ENCODE measurements at places on chromosomes 11 and 22.

DNA sequence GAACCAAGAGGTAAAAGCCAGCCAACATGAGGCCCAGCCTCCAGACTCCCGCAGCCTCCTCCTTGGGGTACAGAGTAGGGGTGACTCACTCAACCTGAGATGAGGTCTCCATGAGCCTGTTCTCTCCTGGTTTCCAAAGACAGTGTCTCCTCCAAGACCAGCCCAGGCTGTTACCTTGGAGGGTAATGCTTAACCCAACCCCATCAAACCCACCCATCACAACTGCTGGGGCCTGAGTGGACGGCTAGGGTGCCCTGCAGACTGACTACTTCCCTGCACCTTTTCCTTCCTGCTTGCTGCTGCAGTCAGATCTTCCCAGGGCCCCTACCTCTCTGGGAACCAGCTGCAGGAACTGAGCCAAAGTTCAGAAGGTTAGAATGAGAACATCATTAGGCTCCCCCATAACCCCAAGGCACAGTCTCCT is 5.1 kb upstream of the NOL12 start:
- DNase-seq: no peak

DNA sequence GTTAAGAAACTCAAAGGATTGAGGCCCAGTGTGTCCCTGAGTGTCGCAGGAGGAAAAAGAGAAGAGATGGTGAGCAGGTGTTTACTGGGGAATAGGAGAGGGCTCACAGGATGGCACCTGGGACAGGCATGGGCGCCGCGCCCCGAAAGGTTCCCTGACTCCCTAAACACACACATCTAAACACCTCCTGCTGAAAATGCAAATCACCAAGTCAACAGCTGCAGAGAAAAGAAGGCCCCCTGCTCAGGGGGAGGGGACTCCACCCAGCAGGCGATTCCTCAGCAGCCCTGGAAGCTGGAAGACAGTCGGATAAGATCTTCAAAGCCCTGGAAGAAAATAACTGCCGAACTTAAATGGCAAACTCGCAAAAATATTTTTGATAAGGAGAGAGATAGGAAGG is 377.2 kb downstream of the BRD1 start:
- DNase-seq: no peak

- DNase-seq: no peak
Observed at GRCh38 chr11:123478352-123478987, 48.4 kb downstream of the GRAMD1B start.

GRCh38 chr22:35987487-35987886 is 41.1 kb downstream of the RBFOX2 start:
- DNase-seq: no peak

- DNase-seq: no peak
Observed at GRCh38 chr11:109040303-109040702, 375.4 kb downstream of the DDX10 start.

GRCh38 chr22:42719656-42720262 is 911 bp downstream of the A4GALT start:
- DNase-seq: no peak

DNA sequence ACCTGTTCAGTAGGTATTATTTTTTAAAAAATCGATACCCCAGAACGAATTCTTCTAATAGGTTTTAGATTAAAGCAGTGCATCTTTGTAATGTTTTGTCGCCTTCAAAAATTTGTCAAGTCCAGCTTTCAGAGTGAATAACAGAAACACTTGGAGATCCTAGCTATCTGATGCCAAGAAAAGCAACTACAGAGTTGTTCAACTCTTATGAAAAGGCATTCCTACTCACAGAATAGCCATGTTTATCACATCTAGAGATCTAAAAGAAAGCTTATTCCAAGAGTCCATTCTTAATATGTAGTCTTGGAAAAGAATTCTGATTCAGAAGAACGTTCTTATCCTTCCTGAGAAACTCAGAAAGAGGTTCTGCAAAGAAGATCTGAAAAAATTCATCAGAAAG is 268.5 kb downstream of the TTC28 start:
- no peak for DNase-seq

- DNase-seq: no peak
Observed at GRCh38 chr11:70568035-70568813, 169.9 kb downstream of the CTTN start.

DNA sequence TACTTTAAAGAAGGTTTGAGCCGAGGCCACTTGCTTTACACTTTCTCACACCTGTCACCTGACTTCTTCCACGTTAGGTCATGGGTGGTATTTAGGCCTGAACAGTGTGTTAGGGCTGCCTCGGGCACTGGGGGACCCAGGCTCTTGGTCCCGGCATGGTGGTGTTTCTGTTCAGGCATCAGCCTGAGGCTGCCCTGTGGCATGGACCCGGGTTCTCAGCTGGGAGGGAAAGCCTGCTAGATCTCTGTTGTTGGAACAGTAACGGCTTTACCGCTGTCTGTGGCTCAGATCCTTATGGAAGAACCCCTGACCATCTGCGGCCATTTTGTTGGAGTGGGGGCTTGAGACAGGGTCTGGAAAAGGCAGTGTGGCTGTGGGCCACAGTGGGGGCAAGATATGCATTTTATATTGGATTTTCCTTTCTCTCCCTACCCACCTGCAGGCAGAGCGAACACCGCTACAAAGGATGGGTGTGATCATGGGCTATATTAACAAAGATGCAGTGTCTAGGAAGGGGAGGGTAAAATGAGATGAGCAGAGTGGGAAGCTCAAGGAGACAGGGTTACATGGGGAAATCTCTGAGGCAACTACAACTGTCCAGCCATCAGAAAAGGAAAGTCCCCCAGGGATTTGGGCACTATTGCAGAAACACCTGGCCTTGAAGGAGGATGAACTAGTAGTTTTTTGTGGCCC is 1.6 kb upstream of the KCNJ11 start:
- DNase-seq: no peak

GRCh38 chr11:13303668-13304649 is 26.4 kb downstream of the BMAL1 start:
- DNase-seq: no peak

GRCh38 chr11:76385903-76386302 is 4.8 kb downstream of the GVQW3 start:
- DNase-seq: no peak

GRCh38 chr22:26763633-26764361 is 106.4 kb downstream of the MIAT start:
- DNase-seq: no peak

DNA sequence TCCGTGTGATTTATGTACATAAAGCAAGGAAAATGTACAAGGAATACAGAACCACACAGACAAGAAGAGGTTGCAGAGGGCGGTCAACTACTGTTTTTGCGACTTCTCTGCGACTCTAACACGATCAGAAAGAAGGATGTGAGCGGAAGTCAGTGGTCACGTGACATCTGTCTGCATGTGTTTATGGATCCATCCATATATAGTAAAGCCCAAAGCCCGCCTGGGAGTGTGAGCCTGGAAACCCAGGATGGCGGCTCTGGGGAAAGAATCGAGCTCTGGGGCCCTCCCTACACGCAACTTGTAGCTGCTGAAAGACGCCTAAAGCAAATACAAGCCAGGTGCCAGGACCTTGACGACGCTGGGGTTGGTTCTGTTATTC is 8.8 kb downstream of the OSBPL5 start:
- no peak for DNase-seq

GRCh38 chr22:50678651-50679521 is 6.3 kb downstream of the SHANK3 start:
- DNase-seq: no peak

GRCh38 chr22:26903030-26903856 is 245.9 kb downstream of the MIAT start:
- no peak for DNase-seq

- DNase-seq: no peak
Observed at GRCh38 chr11:74147199-74147929, 23.4 kb downstream of the C2CD3 start.

GRCh38 chr11:44968510-44968909 is 17.8 kb upstream of the TP53I11 start:
- DNase-seq: no peak

DNA sequence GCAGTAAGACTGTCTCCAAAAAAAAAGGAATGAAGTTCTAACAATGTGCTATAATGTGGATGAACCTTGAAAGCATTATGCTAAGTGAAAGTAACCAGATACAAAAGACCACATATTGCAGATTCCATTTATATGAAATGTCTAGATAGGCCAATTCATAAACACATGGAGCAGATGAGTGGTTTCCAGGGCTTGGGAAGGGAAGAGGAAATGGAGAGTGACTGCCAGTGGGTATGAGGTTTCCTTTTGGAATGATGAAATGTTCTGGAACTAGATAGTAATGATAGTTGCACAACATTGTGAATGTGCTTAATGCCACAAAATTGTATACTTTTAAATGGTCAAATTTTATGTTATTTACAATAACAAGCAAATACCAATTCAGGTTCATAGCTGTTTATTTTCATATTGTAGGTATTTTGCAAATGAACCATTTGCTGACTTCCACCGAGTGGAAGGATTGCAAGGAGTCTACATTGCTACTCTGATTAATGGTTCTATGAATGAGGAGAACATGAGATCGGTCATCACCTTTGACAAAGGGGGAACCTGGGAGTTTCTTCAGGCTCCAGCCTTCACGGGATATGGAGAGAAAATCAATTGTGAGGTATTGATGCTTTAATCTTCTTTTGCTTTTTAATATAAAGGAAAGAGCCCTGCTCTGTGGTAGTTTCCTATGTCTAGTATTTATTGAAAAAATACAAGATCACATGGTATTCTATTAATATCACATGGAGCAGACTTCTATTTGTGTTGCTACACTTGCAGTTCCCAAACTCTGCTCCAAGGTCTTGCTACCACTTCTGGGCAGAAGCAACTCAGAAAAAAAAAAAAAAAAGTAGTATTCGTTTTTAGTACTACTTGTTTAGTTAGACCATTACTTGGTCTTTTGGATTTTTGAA is 67.7 kb upstream of the SORL1-AS1 start:
- DNase-seq: no peak

DNA sequence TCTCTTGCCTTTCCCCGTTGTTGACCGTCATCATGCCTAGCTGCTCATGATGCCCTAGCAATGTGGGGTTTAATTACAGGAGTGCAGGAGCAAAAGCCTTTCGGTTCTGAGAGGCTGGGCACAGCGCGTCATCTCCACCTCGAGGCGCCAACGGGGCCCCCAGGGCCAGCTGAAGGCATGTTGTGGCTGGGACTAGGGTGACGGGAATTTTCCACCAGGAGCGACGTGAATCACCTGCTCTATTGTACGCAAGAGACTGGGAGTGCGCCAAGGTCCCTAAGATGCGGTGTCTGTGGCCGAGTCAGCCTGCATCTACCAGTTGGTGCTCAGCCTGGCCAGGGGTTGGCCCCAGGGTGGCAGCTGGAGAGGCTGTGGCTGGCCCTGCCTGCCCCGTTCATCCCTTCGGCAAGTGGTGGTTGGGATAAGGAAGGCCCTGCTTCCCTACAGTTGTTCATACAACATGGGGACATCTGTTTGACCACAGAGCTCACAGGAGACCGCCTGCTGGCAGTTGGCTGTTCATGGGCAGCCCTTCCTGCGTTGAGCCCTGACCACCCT is 1175.6 kb downstream of the BRD1 start:
- DNase-seq: no peak

DNA sequence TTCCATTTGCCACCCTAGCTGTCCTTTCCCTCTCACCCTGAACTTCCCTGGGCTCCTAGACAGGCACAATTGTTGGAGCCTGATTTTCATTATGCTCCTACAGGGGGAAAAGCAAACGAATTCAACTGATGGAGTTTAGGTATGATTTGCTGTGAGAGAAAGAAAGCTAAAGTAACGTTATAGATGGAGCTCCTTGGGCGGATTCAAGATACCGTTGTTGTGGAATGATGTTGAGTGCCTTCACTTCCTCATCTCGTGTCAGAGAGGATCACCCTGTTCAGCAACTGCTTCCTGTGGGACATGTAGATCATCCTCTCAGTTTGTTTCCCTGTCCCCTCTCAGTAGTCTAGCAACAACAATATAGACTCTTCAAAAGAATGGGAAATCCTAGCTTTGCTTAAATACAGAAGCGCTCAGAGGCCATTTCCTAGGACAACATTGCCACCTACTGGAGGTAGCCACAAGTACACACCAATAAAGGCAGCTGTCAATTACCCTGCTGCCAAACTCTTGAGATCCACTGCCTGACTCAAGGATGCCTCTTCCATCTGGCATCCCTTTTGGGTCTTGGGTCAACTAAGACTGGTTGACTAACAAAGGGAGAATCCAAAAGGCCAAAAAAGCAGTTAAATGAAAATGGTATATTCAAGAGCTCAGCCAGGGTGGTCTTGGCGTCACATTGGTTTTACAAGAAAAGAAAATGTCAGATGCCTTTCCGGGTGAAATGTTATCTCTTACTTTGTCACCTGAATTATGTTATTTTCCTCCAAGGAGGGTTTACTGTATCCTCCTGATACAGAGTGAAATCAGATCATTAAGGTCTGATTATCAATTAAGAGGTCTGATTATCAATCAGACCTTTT is 13.5 kb upstream of the DTX4 start:
- DNase-seq: peak; percentile 37

GRCh38 chr22:37232140-37232998 is 11.7 kb downstream of the RAC2 start:
- DNase-seq: no peak

- DNase-seq: no peak
Observed at GRCh38 chr22:31122532-31123291, at the start of gene INPP5J. INPP5J (plus strand) TSS chr22:31122966; CDS start chr22:31123015, 49 bp downstream.

DNA sequence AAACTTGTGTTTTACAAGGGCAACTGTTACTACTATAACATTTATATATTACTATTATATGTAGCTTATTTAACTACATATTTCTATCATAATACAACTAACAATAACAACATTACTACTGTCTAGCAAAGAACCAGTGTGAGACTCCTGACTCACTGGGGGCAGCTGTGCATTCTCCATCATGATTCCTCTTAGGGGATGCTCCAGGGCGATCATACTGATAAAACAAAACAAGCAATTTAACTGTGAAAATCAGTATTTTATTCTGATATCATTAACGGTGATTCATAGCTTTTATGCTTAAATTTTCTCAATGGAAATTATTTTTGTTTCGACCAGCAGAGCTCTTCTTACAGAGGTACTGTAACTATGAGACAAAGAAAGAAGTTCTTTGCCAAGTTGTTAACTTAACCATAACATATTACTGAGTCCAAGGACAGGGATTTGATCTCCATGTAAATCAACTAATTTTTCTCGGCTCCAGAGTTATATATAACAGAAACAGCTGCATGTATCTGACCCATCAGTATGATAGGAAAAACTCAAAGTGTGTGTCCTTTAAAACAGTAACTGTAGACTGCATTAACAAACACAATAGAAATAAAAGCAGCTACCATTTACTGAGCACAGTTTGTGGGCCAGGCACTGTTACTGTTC is 24.8 kb upstream of the FNBP4 start:
- DNase-seq: no peak

GRCh38 chr11:101129203-101129943 is at the start of gene PGR:
PGR (minus strand) TSS chr11:101129813; CDS start chr11:101129070, 743 bp downstream.
- no peak for DNase-seq

GRCh38 chr11:107705027-107705426 is 6.8 kb downstream of the SLN start:
- DNase-seq: no peak

Data from stimulated activated CD8-positive, alpha-beta memory T cell treated with anti-CD3 and anti-CD28 coated beads, Interleukin-12 subunit alpha, Interleukin-12 subunit beta, amount 100 ng/mL, for 1 hour (primary cell).